ENCODE measurements at places on chromosomes 5 and 9.
A peak's percentile ranks its signal among the peaks of the same experiment; 100 is the strongest.

- DNase-seq = no peak
Observed at GRCh38 chr5:160363211-160363610, 7.2 kb downstream of the C1QTNF2 start.

DNA sequence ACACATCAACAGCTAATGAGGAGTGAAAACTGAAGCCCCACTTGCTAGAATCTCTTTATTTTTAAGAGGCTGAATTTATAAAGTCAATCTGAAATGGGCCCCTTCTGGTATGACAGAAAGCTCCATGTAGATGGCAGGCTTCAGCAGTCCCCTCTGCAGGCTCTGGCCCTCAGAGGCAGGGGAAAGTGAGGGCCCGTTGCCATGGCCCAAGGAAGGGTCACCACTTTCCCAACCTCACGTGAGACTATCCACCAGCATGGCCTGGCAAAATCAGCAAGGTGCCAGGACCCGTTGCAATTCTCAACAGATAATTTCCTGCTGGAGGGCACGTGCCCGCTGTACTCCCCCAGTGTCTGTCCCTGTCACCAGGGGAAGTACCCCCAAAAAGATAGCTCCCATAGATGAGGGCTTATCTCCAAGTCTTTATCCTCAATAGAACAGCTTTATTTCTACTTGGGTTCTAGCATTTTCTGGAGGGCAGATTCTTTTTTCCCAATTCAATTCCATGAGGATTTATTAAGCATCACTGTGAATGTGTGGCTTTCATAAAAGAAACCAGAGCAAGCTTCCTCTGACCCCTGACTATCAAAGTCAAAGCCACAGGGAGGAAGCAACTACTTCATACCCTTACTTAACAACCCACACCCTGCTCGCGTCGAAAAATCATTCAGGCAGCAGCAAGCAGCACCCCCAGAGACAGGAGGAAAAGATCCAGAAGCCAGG, 85.4 kb upstream of the FSTL4 start:
- no peak for DNase-seq

DNA sequence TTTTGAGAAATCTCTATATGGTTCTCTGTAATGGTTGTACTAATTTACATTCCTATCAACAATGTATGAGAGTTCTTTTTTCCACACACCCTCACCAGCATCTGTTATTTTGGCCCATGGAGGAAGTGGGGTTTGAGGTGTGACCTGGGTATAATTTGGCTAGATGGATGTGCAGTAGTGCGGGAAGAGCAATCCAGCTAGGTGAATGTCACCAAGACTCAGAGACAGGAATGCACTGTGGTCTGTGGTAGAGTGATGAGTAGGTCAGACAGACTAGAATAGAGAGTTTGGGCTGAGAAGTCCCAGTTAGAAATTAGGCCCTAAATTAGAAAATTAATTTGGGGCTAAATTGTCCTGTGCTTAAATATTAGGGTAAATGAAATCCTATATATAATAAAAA, 32.8 kb upstream of the PIP5K1B start:
- DNase-seq = no peak

GRCh38 chr5:6142353-6142752, 236.0 kb downstream of the MED10 start:
- DNase-seq = no peak

GRCh38 chr9:106779796-106780195, 83.2 kb upstream of the ZNF462 start:
- no peak for DNase-seq

GRCh38 chr9:98834386-98834785, 26.9 kb downstream of the GALNT12 start:
- DNase-seq = no peak

DNA sequence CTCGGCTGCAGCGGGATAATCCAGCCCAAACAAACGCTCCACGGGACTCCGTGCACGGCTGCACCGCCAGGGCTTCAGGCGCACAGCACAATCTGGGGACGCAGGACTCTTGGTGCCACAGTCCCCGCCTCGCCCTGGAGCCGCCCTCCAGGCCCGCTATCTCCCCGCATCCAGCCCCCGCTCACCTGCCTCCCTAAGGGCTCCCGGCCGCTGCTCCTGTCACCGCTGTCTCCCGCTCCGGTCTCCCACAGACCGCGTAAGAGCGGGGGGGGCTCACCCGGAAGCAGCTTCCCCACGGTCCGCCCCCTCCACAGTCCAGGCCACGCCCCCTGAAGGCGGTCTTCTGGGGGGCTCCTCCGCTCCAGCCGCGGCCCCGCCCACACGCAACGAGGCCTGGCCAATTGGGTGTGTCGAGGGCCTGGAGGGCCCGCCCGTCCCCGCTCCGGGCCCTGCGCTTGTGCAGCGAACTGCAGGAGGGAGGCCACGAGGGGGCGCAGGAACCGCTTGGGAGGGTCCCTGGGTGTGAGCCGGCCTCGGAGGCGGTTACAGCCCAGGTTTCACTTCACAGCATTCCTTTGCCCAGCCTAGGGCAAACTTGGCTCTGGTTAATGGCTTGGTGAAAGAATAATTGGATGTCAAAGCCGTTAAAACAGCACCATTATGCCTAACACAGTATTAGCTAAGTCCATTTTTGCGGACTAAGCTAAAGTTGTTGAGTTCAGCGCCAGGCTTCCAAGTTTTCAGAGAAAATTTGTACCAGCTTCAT, at the start of gene ALAD:
ALAD (minus strand) TSS at position 258 of the 766 bp plus-strand sequence. CDS start 7,725 bp downstream, outside the sequence.
- peak; percentile 99 for DNase-seq

GRCh38 chr5:7881091-7881490, 12.1 kb downstream of the MTRR start:
- no peak for DNase-seq

GRCh38 chr5:142432961-142433360, 108.1 kb upstream of the SPRY4 start:
- no peak for DNase-seq

DNA sequence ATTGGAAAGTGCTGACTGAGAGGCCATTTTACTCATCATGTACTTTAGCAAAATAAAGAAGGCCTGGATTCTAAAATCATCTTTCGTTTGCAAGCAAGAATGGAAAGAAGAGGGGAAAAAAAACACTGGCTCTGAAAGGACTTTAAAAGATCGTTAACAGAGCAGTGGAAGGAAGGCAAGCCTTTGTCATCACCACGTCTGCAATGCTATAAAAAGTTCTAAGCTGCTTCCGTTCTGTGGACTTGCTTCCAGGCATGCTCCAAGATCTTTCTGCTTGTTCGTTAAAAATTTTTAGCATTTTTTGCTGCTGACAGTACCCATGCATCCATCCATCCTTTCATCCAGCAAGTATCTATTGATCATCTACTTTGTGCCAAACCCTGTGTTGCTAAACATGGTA, 226.5 kb downstream of the GABBR2 start:
- DNase-seq = no peak

DNA sequence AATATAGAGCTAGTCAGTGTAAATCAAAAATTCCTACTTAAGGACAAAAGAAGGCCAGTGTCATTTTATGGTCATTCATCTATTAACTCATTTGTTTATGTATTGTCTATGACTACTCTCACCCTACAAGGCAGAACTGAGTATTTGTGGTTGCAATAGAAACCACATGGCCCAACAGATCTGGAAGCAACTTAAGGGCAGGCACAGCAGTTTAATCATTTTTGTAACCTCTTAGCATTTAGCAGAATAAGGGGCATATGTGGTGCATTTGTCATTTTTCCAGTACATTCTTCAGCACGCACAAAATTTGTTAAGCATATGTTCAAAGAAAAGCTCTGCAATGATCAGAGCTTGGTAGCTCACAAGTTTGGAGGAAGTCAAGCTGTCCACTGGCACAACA, 1.1 kb downstream of the FKBP15 start:
- no peak for DNase-seq

- no peak for DNase-seq
Observed at GRCh38 chr5:124867137-124867704, 120.8 kb upstream of the ZNF608 start.

DNA sequence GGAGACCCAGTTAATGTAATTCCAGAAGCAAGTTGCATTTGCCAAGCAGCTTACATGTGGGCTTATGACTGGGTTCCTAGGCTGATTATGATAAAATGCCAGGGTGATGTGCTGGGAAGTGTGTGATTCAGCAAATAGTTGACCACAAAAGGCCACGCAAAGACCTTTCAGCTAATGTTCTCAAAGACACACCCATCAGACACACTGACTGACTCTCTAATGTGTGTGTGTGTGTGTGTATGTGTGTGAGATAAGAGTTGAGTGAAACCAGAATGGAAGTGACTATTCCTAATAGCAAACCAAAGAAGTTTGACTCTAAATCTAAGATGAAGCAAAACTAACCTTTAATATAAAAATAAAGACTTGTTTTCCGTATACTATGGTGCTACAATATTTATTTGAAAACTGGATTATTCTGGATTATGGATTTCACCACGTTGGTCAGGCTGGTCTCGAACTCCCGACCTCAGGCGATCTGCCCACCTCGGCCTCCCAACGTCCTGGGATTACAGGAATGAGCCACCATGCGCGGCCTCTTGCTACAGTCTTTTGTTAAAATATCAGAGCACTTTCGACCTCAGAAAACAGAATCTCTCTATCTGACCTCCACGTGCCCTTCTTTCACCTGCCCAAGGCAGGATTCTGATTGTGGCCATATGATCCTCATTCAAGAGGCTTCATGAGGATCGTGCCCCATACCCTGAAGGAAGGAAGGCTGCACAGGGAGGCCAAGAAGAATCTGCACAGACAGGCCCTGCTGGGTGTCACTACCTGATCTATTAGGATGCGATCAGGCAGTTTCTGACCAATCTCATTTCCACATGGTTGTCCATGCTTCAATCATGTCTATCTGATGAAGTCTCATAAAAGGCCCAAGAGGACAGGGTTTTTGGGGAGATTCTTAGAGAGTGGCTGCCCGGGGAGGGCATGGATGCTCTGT, 75.6 kb downstream of the USP20 start:
- no peak for DNase-seq

- no peak for DNase-seq
Observed at GRCh38 chr9:114450181-114450580, 55.1 kb downstream of the WHRN start.

DNA sequence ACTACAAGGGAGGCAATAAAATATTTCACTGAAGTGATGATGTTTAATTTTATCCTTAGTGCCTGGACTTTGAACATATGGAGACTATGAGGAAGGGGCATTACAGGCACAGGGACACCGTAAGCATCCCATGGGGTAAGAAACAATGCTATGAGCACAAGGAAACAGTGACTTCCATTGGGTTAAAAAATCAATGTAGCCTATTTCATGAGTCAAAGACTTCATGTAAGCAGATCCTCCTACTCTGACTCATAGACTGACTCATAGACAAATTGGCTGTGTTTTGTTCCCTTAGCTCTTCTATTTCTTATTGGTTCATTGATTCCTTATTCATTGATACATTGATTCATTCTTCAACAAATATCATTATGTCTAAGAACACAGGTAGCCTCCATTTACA, 351.0 kb downstream of the PRELID2 start:
- DNase-seq = no peak

GRCh38 chr5:139698490-139699146, 50.5 kb downstream of the CXXC5 start:
- no peak for DNase-seq

GRCh38 chr5:3129252-3129651, 377.8 kb upstream of the IRX2 start:
- no peak for DNase-seq

DNA sequence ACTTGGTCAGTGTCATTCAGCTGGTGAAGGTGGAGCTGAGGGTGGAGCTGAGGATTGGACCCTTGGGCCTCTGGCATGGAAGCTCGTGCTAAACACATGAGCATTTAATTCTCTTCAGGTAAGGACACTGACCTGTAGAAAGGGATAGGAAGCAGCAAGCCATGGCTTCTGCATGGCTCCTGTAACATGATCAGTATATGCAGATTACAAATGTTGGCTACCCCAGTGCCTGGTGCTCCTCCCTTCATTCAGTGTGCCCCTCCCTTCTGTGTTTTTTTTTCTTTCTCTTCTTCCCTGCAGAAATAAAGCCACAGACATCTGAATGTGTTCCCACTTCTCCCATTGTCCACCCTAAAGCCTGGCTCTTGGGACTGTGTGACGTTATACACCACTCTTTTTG, 52.9 kb downstream of the ARHGAP26 start:
- DNase-seq = no peak

DNA sequence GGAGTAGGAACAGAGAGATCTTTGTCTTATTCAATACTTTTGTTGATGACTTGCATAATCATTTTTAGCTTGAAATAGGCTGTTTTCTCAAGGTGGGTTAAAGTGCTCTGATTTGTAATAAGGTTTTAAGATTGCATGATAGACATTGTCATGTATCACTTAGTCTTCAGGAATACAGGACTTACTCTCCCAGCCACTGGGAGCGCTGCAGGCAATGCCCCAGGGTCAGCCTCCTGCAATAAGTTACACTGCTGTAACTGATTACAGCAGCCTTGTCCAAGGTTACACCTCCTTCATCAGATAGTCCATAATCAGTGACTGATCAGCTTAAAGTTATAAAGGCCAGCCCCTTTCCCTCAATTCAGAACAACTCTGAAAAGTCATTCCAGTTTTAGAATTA, 218.6 kb downstream of the ESM1 start:
- DNase-seq = no peak

DNA sequence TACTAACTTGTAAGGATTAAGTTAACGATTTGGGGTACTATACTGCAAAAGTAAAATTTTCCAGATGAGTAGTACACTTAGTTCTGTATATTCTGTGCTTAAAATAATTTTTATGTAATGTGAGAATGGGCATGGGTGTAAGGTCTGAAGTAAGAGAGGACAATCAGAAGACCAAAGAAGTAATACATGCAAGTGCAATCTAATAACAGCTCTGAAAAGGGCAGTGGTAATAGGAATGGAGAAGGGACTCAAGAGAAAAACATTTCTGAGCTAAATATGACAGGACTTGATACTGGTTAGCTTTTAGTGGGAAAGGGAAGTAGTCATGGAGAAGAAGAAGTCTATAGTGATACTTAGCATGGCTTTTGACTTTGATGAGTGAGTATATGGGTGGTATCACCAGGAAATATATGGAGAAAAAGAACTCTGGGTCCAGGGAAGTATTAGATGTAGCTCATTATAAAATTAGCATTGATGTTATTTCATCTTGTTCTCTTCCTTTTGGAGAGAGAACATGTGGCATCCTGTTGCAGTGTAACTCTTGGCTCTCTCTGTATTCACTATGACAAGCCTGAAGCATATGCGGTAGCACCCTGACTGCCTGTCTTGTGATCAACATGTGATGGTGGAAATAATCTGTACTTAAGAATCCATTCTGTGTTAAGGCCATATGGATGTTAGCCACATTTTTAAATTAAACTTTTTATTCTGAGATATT, 60.5 kb downstream of the ERCC6L2 start:
- no peak for DNase-seq

GRCh38 chr5:55070968-55071367, 31.5 kb upstream of the GZMA start:
- no peak for DNase-seq

- no peak for DNase-seq
Observed at GRCh38 chr5:6194261-6194875, 184.0 kb downstream of the MED10 start.

DNA sequence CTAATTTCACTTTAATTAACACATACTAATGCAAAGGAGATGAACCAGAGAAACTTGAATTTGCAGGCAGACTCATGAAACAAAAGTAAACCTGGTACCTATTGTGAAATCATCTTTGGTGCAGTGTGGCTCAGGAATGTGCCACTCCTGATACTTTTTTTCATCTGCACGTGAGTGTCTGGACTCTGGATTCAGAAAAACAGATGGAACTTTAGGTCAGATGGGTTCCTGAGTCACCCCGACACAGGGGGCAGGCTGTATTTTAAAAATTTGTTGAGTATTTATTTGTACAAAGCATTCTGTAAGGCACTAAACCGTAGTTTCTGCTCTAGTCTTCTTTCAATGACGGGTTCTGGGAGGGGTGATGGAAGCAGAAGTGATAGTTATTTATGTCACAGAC, 52.2 kb upstream of the TUT7 start:
- no peak for DNase-seq
